Stimulated activated CD8-positive, alpha-beta memory T cell treated with anti-CD3 and anti-CD28 coated beads, Interleukin-15, amount 100 ng/mL, for 1 hour (primary cell): ENCODE measurements at places on chromosomes 2 and 18.

- no peak for DNase-seq
Observed at GRCh38 chr2:239695106-239695727, 294.4 kb upstream of the HDAC4 start.

DNA sequence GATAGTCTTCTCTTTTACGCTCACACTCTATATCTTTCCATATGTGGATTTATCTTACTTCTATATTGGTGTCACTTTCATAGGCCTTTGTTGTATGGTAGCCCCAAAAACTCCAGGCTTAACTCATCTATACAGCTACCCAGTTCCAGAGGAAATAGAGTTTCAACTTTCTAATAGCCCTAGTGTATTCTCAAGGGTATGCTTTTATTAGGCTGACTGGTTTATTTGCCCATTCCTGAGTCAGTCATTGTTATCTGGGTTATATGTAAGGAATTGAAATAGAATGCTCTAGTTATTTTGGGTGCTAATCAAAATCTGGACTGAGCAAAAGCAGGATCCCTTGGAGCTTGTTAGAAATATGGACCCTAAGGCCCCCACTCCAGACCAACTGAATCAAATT, 307.4 kb upstream of the KCNJ3 start:
- no peak for DNase-seq

DNA sequence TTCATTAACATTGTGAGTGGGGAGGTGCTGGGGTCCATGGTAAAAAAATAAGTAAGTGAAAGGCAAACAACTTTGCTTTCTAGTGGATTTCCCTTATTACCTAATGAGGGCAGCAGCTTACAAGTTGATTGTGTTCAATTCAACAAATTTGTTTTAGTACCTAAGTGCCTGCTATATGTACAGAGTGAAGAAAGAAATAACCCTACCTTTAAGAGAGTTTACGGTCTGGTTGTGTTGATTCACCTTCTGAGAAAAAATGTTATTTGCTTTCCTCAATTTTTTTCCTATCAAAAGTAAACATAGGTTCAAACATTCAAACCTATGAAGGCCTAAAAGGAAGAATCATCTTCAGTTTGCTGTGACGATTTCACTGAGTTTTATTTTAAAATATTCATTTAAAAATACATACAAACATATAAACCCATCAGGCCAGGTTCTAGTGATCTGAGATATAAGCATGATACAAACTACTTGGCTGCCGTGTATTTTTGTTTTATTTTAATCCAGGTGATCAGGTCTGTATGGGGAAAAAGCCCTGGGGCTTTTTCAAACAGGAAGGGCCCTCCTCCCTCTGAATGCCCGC, 1.5 kb upstream of the SPTBN1 start:
- no peak for DNase-seq

GRCh38 chr2:29033172-29033571, 41.2 kb downstream of the PCARE start:
- DNase-seq, result no peak

DNA sequence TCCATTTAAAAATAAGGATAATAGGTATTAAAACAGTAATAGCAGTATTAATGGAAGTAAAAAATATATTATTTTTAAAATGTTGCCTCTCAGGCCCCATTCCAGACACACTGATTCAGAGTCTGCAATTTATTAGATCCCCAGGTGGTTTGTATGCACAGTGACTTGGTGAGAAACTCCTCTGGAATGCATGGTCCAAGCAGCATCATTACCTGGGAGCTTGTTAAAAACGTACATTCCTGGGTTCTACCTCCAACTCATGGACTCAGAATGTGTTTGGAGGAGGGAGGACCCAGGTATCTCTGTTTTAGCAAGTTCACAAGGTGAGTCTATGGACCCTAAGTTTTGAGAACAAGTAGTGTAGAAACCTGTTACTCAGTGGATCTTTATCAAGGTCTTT, 95.6 kb downstream of the ITGA4 start:
- no peak for DNase-seq

GRCh38 chr2:71153585-71154224, 23.3 kb downstream of the MPHOSPH10 start:
- DNase-seq, result no peak

DNA sequence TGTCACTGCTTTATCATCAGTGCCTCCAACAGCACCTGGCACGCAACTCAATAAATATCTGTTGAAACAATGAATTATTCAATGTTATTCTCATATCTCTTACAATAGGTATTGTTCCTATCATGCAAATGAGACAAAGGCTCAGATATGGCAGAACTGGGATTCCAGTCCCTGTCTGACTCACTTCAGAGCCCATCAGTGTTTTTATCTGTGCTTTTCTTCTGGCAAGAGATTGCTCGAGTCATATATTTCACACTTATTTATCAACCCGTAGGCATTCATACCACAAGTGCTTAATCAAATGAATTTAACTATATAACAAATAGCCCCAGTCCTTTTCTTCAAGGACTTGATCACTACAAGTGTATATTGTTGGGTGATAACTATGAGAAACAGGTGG, 76.4 kb upstream of the TSPYL6 start:
- no peak for DNase-seq

GRCh38 chr2:95166065-95166763, 605 bp downstream of the ZNF2 start:
- DNase-seq, result no peak

DNA sequence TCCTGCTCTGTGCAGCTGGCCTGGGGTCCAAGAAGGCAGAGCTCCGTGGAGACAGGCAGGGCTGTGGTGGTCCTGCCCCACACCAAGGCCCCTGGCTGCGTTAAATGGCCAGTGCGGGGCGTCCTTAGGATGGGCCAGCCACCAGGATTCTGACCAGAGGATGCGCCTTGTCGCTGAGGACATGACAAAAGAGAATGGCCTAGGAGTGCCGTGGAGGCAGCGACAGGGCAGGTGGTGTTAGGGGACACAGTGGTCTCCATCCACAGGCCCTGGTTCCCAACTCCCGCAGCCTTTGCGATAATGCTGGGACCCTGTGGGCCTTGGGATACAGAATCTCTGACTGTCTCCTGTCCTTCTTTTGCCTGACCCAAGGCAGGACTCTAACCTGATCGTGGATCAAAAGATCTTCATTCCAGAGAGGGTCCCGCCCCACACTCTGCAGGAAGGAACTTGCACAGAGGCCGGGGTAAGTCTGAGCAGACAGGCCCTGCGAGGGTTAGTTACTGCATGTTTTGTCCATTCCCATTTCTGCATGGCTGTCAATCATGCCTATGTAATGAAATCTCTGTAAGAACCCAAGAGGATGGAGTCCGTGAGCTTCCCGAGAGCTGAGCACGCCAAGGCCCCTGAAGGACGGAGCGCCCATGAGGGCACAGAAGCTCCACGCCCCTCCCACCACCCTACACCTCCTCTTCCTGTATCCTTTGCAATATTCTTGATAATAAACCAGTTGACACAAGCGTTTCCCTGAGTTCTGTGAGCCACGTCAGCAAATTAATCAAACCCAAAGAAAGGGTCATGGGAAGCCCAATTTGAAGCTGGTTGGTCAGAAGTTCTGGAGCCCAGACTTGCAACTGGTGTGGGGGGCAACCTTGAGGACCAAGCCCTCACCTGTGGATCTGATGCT, 251.5 kb upstream of the SALL3 start:
- DNase-seq, result no peak
